Left renal cortex interstitium (tissue), 4 donors: ENCODE measurements at places on chromosomes 6 and 20. TPM values are rescaled to one million over a fixed set of nuclear protein-coding genes. Genes with fewer than 3 reads are reported as not detected.

GRCh38 chr20:1802385-1803060 is 92.7 kb upstream of the SIRPA start:
- DNase-seq: peak; percentile 64

- no peak for DNase-seq
These were observed 231.4 kb downstream of the CDH4 start for GRCh38 chr20:61483336-61484067.

Gene PAX1
- not detected for polyA plus RNA-seq

Gene DYNLT2
- polyA plus RNA-seq: 6.9 TPM
